ENCODE measurements at places on chromosomes 13 and 19.

DNA sequence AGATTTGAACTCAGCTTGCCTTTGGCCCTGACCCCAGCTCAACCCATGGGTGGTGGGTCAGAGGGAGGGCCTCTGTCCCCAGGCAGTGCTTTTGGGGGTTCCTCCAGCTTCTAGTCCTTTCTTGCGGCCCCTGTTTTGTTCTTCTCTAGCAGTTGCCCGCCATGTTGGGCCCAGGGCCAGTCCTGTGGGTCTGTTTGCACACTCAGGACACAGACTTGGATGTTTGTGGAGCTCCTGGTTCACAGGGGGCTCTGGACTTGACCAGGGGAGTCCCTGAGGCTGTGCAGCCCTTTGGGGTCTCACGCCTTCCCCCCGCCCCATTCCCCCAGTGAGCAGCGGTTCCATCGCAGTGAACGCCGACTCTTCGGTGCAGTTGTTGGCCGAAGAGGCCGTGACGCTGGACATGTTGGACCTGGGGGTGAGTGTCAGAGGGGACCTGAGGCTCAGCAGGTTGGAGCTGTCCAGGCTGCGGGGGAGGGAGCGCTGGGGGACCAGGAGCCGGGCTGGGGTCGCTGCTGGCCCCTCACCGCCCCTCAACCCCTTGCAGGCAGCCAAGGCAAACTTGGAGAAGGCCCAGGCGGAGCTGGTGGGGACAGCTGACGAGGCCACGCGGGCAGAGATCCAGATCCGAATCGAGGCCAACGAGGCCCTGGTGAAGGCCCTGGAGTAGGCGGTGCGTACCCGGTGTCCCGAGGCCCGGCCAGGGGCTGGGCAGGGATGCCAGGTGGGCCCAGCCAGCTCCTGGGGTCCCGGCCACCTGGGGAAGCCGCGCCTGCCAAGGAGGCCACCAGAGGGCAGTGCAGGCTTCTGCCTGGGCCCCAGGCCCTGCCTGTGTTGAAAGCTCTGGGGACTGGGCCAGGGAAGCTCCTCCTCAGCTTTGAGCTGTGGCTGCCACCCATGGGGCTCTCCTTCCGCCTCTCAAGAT lies 2.5 kb downstream of the ATP5F1D start:
- peak; percentile 89 for DNase-seq

GRCh38 chr13:90405301-90405700 lies 942.2 kb upstream of the MIR17HG start:
- no peak for DNase-seq

DNA sequence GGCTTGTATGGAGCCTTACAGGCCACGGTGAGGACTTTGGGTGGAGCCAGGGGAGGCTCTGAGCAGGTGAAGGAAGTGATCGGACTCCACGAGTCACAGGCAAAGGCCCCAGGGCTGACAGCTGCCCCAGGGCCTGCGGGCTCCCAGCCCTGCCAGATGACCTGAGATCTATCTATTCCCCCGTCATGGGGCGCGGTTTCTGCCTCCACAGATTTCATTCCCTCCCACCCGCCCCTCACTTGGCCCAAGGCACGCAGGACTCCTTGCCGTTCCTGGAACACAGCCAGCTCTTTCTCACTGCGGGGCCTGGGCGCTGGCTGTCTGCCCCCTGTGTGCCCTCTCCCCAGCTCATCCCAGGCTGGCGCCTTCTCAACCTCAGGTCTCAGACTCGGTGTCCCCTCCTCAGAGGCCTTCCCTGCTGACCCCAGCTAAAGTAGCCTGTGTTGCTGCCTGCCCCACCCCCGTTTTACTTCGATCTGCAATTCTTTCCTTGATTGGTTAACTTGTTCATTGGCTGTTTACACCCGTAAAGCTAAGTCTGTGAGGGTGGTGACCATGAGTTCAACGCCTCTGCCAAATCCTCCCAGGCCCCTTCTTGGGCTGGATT lies 13.9 kb upstream of the PAK4 start:
- no peak for DNase-seq

DNA sequence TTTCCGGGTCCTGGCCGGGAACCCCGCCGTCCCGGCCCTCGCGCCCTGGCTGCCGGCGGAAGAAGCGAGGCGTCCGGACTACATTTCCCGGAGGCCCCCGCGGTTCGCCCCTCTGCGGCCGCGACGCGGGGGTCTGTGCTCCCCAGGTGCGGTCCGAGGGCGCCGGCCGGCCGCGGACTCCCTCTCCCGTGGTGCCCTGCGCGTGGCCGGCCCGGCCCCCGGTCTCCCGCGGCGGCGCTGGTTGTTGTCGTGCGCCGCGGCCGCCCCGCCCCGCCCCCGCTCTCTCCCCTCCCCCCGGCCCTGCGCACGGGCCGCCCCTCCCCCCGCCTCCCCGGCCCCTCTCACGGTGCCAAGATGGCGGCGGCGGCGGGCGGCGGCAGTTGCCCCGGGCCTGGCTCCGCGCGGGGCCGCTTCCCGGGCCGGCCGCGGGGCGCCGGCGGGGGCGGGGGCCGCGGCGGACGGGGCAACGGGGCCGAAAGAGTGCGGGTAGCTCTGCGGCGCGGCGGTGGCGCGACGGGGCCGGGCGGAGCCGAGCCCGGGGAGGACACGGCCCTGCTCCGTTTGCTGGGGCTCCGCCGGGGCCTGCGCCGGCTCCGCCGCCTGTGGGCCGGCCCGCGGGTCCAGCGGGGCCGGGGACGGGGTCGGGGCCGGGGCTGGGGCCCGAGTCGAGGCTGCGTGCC lies at the start of gene KMT2B:
KMT2B (plus strand) TSS at position 339 of the 680 bp plus-strand sequence; CDS start at position 355, 16 bp downstream.
- DNase-seq = peak; percentile 22

DNA sequence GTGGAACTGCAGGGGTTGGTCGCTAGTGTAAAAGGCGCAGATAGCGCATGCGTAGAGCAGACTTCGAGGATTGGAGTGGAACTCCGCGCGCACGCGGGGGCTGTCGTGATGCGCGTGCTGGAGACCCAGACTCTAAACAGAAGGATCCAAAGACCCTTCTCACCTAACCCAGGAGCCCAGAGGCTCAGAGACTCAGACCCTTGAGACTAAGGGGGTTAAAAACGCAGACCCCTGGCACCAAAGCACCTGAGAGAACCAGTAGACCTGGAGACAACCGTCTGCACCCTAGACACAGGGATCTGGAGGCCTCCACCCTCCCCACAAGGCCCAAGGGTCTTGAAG lies 567 bp upstream of the CTU1 start:
- no peak for DNase-seq

- DNase-seq = no peak
These were observed 101.1 kb upstream of the FRY start for GRCh38 chr13:31930490-31930889.

DNA sequence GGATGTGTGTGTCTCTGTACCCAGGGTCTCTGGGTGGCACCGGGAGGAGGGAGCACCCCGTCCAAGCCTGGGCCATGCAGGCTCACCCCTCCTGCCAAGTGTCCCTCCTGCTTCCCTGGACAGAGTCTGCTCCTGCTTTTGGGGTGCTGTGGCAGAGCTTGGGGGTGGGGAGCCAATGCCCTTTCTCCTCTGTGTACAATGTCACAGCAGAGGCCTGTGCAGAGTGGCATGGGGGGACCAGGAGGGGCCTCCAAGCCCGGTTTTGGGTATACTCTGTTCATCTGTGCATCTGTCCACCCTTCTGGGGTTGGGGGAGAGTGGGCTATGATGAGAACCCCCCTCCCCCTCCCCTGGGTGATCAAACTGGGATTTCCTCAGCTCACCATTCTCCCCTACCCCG lies 33.5 kb downstream of the PDE4A start:
- no peak for DNase-seq

GRCh38 chr13:74210693-74211393 lies 76.6 kb upstream of the KLF12 start:
- DNase-seq = no peak

DNA sequence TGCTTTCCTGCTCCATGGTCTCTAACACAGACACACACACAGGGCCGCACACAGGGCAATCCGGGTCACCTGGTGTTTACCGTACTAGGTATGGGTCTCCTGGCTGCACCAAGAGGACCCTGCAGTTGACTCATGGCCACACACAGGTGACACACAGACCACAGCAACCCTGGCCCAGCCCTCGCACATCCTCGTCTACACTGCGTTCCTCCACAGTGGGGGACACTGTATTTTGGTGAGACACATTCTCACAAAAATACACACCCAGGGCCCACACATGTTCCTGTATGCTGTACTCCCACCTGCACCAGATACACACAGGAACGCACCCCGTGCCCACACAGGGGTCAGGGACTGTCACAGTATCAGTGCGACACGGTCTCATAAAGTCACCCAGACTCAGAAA lies 12.8 kb downstream of the PDE4A start:
- no peak for DNase-seq

GRCh38 chr19:29531458-29532025 lies 5.7 kb downstream of the VSTM2B start:
- DNase-seq = no peak

- DNase-seq = no peak
These were observed 1124.5 kb upstream of the ATXN8OS start for GRCh38 chr13:68982961-68983619.

DNA sequence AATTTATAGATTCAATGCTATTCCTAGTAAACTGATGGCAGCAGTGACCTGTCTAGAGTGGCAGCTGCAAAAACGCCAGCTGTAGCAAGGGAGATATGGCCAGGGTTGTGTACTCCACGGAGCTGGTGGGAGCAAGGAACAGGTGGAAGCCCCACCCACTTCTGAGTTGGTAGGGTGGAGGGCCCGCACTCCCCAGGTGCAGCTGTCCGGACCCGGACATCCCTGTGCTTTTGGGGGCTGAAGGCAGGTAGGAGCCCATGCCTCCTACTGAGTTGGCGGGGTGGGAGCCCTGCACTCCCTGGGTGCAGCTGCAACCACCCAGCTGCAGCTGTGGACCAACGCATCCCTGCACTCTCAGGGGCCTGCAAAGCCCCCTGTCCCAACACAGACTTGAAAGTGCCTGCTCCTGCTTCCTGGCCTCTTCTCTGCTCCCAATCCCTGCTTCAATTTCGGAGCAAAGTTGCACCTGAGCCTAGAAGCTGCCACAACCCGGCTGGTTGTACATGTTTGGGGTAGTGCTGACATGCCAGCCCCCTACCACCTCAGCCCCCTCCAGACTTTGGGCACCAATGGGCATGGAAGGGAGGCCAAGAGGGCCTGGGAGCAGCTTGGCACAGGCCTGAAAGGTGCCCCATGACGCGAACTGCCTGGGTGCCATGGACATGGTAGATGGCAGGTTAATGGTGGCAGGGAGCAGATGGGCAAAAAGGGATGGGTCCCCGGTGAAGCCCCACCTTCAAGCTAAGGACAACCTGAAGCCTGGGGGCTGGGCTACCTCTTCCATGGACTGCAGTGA lies 19.8 kb downstream of the UGGT2 start:
- DNase-seq = no peak

DNA sequence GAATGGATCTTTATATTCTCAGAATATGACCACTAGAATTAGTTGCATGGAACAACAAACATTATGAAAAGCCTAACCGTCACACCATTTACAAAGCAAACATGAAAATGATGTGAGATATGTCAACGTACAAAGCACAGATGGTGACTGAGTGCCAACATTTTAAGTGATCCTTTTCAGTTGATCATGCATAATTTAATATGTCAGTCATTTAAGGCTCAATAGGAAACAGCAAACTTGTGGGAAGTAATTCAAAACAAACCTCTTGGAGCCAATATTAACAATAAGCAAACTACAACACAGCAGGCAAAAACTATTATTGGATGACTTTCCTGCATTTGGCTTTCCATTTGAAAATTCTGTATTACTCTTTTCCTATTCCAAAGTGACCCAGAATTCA lies 277.6 kb downstream of the SLITRK6 start:
- no peak for DNase-seq

GRCh38 chr13:93559718-93560117 lies 333.1 kb downstream of the GPC6 start:
- DNase-seq = no peak

GRCh38 chr19:34044021-34044420 lies 128.3 kb upstream of the LSM14A start:
- DNase-seq = no peak

DNA sequence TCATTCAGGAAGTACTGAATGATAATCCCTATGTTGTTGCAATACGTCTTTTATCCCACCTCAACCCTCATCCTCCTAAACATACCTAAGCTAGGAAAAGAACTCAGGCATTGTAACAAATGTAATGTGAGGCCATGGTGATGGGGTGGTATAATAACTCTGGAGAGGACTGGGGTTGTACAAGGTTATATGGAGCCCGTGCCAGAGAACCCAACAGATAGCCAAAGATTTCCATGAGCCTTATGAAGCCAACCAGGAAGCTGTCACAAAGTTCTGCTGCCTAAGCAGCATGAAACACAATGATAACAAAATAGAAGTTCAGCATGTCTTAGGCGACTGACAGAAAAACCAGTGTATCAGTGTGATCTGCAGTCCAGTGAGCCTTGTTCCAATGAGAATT lies 394.1 kb upstream of the NBEA start:
- no peak for DNase-seq

- no peak for DNase-seq
These were observed 10.0 kb downstream of the DPF1 start for GRCh38 chr19:38213911-38214625.

DNA sequence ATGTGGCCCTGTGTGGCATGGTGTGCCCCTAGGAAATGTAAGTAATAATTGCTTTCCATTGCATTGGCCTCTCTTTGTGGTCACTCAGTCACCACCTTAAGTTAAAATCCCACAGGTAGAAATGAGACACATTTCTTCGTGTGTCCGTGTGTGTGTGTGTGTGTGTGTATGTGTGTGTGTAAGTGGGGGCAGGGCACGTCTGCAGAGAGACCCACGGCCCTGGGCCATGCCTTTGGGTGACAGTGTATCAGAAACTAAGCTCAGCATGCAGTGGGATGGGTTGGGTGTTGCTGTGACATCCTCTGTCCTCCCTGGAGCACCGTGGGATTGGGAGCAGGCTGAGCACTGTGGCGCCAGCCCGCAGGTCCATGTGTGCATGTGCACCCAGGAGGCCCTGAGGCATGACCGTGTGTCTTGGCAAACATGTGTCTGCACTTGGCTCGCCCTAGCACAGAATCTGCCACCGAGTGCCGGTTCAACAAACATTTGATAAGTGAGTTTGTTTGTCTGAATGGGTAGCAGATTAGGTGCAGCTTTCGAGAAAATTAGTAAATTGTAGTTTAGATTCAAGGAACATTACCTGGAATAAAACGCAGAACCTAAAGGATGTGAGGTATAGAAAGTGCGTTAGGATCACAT lies 91.8 kb downstream of the WTIP start:
- no peak for DNase-seq

- DNase-seq = no peak
These were observed 25.5 kb upstream of the FBXO17 start for GRCh38 chr19:39001041-39001440.

- DNase-seq = no peak
These were observed 494.8 kb downstream of the TBC1D4 start for GRCh38 chr13:74987124-74987690.

GRCh38 chr19:3207461-3208242 lies 16.8 kb upstream of the CELF5 start:
- DNase-seq = no peak

DNA sequence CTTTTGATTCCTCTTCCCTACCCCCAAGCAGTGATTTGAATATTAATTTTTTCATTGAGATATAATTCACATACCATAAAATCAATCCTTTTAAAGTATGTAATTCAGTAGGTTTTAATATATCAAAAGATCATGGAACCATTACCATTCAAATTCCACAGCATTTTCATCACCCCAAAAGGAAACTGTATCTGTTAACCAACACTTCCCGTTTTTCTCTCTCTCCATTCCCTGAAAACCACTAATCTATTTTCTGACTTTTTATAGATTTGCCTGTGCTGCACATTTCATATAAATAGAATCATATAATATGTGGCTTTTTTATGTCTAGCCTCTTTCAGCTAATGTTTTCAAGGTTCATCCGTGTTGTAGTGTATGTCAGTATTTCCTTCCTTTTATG lies 107.1 kb downstream of the PAN3 start:
- DNase-seq = peak; percentile 14

Measured in suppressor macrophage treated with lipopolysaccharide for 4 hours (primary cell).